ENCODE measurements at places on chromosomes 16 and 17. TPM values are rescaled to one million over a fixed set of nuclear protein-coding genes. Genes with fewer than 3 reads are reported as not detected.

Gene KCNH4
- total RNA-seq = not detected

Gene VAT1L
- not detected for total RNA-seq

Gene ABHD15
- total RNA-seq = 12.9 TPM

Gene STX1B
- 1.3 TPM for total RNA-seq

Gene ADGRG3
- not detected for total RNA-seq

Gene RASL10B
- total RNA-seq = 1.4 TPM

Gene KRTAP1-1
- total RNA-seq = 15.9 TPM

Gene KCNJ18
- total RNA-seq = not detected

Gene MYH1
- not detected for total RNA-seq

Gene TENT4B
- 24.4 TPM for total RNA-seq

Gene RNF227
- 2.0 TPM for total RNA-seq

Gene PABPN1L
- not detected for total RNA-seq

Gene GRB7
- total RNA-seq = 2,531 TPM

Gene KRT36
- total RNA-seq = not detected

Gene KRT15
- total RNA-seq = 86.8 TPM

Gene SLC5A10
- total RNA-seq = not detected

Measured in Calu3 (cell line).